ENCODE measurements at places on chromosomes 7 and 10. TPM values are rescaled to one million over a fixed set of nuclear protein-coding genes. Genes with fewer than 3 reads are reported as not detected.

DIP2C gene
- total RNA-seq = 7.7 TPM

RBM20 gene
- total RNA-seq = 12.0 TPM

ZNF488 gene
- total RNA-seq = 0.16 TPM

STAMBPL1 gene
- 3.5 TPM for total RNA-seq

UBE3C gene
- total RNA-seq = 23.9 TPM

ODAD2 gene
- total RNA-seq = not detected

ANKRD1 gene
- total RNA-seq = 1.6 TPM

MYL10 gene
- not detected for total RNA-seq

GIMAP7 gene
- total RNA-seq = 3.3 TPM

LBX1 gene
- not detected for total RNA-seq

ITPRID1 gene
- total RNA-seq = 0.28 TPM

MARCHF5 gene
- total RNA-seq = 14.9 TPM

AMPH gene
- 1.5 TPM for total RNA-seq

GSAP gene
- total RNA-seq = 7.9 TPM

TMEM196 gene
- 0.62 TPM for total RNA-seq

ERVW-1 gene
- total RNA-seq = not detected

TSPAN33 gene
- total RNA-seq = 37.9 TPM

MOSPD3 gene
- total RNA-seq = 10.3 TPM

INMT gene
- 4.3 TPM for total RNA-seq

MRPS33 gene
- 27.2 TPM for total RNA-seq

C10orf62 gene
- 0.34 TPM for total RNA-seq

ZWINT gene
- total RNA-seq = 1.1 TPM

TMEM236 gene
- total RNA-seq = 0.22 TPM

DPYSL4 gene
- total RNA-seq = 0.46 TPM

ENTPD7 gene
- 9.7 TPM for total RNA-seq

ATG9B gene
- total RNA-seq = 0.46 TPM

SPDYE5 gene
- not detected for total RNA-seq

LIPM gene
- not detected for total RNA-seq

DGKI gene
- 0.38 TPM for total RNA-seq

GPER1 gene
- total RNA-seq = 0.70 TPM

ZNF273 gene
- total RNA-seq = 2.5 TPM

CNPY1 gene
- not detected for total RNA-seq

MCM10 gene
- 0.32 TPM for total RNA-seq

UBTD1 gene
- total RNA-seq = 6.8 TPM

RAPGEF5 gene
- total RNA-seq = 34.1 TPM

All from pancreas (tissue), 10 donors.